Bladder microvascular endothelial cell (primary cell): ENCODE measurements at places on chromosomes 11 and 22. TPM values are rescaled to one million over a fixed set of nuclear protein-coding genes. Genes with fewer than 3 reads are reported as not detected.

STK33 gene
- total RNA-seq: 0.49 and 0.88 TPM in 2 replicates

NCAM1 gene
- 0.65 and 6.5 TPM in 2 replicates for total RNA-seq

MAJIN gene
- total RNA-seq: not detected in 2 replicates

ACRV1 gene
- total RNA-seq: not detected in 2 replicates

BEST1 gene
- under 0.01 TPM in 1 of 2 replicates, not detected in the other for total RNA-seq

ZNF70 gene
- 1.1 and 3.1 TPM in 2 replicates for total RNA-seq

MUC2 gene
- not detected in 2 replicates for total RNA-seq

ADM2 gene
- 0.16 and 3.2 TPM in 2 replicates for total RNA-seq

SLC22A8 gene
- not detected in 2 replicates for total RNA-seq

C1QTNF6 gene
- 2.8 and 4.5 TPM in 2 replicates for total RNA-seq

POU2AF3 gene
- not detected in 2 replicates for total RNA-seq

MS4A15 gene
- not detected in 2 replicates for total RNA-seq
